Naive B cell (primary cell): ENCODE measurements at places on chromosomes 16 and 17.

DNA sequence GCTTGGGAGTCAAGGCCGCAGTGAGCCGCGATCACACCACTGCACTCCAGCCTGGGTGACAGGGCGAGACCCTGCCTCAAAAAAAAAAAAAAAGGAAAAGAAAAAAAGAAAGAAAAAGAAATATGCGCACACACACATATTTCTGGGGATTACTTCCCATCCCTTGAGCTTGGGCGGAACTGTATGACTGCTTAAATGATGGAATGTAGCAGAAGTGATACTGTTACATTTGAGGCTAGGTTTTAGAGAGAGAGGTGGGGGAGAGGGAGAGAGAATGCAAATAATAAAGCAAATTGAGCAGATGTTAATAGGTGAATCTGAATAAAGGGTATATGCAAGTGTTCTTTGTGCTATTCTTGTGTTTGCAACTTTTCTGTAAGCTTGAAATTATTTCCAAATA is 12.0 kb upstream of the USP32 start:
- no peak for DNase-seq

- DNase-seq = no peak
These were observed 548 bp downstream of the PSMB3 start for GRCh38 chr17:38753071-38753506.

GRCh38 chr16:75506574-75506973 is 11.3 kb upstream of the CHST6 start:
- no peak for DNase-seq

DNA sequence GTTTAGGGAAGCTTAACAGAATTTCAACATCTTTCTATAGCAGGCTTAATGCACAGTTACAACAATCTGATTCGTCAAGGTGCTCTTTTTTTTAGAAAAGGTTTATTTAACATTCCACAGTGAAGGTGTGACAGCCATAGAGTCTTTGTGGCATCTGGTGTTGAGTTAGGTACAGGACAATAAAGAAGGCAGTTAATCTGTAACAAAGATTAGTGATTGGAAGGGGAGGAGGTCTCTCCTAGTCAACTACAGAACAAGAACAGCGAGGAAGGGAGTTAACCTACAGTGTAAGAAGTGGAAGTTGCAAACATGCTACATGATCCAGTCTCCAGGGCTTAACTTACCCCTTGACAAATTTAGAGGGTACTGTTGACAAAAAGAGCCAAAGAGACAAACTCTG is 3.0 kb upstream of the ZDHHC7 start:
- DNase-seq = no peak
